Suppressor macrophage (primary cell): ENCODE measurements at places on chromosomes 7 and 10.
A peak's percentile ranks its signal among the peaks of the same experiment; 100 is the strongest.

DNA sequence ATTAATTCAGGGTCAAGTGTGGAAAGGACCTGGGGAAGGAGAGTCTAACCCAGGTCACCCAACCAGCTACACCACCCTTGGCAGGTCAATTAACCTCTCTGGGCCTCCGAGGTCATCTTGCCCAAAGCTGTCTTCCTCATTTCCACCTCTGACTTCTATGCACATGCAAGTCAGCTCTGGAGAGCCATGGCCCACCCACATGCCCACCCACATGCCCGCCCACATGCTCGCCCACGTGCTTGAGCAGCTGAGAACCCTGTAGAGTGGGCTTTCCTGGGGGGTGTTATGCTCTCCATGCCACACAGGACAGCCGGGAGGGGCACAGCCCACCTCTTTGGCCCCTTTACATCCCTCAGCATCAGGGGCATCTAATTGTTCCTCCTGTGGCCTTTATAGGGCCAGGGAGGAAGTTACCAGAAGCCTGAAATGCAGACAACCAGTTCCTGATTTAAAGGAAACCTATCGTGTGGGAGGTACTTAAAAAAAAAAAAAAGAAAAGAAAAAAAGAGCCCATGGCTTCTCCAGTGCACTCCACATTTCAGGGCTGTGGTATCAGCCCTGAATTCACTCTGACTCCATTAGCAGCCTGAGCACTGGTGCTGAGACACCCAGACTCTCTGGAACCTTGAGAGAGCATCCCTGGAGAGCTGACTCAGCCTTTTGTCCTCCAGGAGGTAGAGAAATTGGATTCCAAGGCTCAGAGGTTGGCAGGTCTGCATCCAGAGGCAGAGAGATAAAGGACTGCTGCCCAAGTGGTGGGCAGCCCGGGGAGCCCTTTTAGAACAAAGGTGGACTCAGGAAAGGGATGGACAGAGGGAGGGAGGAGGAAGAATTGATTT, 176.2 kb upstream of the ZMIZ1 start:
- DNase-seq: peak; percentile 72

- no peak for DNase-seq
Measured at GRCh38 chr7:76187272-76187671, 14.4 kb upstream of the SRRM3 start.

- DNase-seq: no peak
Measured at GRCh38 chr7:55092186-55092974, 73.6 kb downstream of the EGFR start.

DNA sequence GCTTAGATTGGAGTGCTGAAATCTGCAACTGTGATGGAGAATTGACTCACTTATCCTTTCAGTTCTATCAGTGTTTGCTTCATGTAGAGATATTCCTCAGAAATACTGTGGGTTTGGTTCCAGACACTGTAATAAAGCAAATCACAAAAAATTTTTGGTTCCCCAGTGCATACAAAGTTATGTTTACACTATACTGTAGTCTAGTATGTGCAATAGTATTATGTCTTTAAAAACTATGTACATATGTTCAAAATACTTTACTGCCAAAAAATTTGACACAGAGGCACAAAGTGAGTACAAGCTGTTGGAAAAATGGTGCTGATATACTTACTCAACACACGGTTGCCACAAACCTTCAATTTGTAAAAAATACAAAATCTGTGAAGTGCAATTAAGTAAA, 112.5 kb downstream of the EPC1 start:
- DNase-seq: no peak

- no peak for DNase-seq
Measured at GRCh38 chr7:148191391-148192065, 399.0 kb upstream of the C7orf33 start.

DNA sequence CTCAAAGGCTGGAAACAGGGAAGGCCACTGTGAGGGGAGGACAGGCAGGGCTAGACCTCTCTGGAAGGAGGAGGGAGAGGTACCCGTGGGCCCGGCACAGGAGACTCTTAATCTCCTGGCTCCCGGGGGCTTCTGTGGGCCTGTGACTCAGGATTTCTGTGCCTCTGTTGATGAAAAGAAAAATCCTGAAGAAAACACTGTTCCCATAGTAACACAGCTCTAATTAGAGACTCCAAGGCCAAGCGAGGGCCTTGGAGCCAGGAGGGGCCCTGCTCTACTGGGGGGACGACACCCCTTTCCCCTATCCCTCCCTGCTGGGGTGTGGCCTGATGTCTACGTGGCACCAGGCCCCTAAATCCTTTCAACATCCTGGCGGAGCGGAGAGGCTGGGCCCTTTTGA, 174.1 kb upstream of the TNRC18 start:
- DNase-seq: no peak

GRCh38 chr10:32150532-32151101, 94.4 kb upstream of the KIF5B start:
- no peak for DNase-seq

GRCh38 chr7:105853931-105854419, 22.4 kb downstream of the ATXN7L1 start:
- DNase-seq: no peak

- DNase-seq: no peak
Measured at GRCh38 chr10:1378473-1378872, 322.3 kb downstream of the WDR37 start.

DNA sequence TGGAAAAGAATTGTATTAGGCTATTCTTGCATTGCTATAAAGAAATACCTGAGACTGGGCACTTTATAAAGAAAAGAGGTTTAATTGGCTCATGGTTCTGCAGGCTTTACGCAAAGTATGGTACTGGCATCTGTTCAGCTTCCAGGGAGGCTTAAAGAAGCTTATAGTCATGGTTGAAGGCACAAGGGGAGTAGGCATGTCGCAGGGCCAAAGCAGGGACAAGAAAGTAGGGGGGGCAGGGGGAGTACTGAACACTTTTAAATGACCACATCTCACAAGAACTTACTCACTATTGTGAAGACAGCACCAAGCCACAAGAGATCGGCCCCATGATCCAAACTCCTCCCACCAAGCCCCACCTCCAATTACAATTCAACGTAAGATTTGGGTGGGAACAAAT, 152.5 kb upstream of the PHF14 start:
- no peak for DNase-seq

GRCh38 chr10:79380946-79381721, 33.9 kb downstream of the PPIF start:
- DNase-seq: no peak

DNA sequence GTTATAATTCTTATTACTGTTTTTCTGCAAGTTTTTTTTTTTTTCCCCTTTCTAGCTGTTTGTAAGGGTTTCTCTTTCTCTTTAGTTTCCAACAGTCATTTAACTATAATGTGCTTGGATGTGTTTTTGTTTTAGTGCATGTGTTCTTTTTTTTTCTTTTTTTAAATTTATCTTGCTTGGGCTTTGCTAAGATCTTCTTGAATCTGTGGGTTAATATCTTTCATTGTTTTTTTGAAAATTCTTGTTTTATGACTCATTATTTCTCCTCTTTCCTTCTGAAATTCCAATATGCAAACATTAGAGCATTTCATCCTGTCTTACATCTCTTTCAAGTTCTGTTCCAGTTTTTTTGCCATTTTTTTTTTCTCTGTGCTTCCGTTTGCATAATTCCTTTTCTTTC, 5.7 kb upstream of the HK1 start:
- no peak for DNase-seq

DNA sequence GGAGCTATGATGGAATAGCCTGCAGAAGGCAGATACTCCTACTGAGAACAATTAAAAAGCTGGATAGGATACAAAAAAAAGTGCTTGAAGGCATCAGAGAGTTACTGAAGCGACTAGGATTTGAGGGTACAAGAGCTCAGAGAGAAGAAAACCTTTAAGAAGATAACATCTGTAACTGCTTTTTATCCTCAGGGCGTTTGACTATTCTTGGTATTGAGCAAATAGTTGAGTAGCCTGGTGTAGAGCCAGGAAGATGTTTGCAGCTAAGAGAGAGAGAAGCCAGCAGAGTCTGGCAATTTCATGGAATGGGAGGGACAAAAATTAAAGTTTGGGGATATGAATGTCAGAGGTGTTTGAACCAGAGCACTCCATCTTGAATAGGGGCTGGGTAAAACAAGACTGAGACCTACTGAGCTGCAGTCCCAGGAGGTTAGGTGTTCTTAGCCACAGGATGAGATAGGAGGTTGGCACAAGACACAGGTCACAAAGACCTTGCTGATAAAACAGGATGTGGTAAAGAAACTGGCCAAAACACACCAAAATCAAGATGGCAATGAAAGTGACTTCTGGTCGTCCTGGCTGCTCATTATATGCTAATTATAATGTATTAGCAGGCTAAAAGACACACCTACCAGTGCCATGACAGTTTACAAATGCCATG, 428.8 kb downstream of the SH2D4B start:
- DNase-seq: no peak

DNA sequence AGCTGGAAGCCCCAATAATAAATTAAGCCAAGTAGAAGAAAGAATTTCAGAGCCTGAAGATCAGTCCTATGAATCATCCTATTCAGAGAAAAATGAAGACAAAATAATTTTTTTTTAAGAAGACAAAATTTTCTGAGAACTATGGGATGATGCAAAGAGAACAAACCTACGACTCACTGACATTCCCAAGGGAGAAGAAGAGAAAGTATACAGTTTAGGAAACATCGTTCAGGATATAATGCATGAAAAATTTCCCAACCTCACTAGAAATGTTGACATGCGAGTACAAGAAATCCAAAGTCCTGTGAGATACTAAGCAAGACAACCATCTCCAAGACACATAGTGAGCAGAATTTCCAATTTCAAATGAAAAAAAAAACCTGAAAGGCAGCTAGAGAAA, 150.5 kb downstream of the THSD7A start:
- DNase-seq: no peak

- no peak for DNase-seq
Measured at GRCh38 chr7:112362053-112362650, 88.1 kb upstream of the IFRD1 start.

DNA sequence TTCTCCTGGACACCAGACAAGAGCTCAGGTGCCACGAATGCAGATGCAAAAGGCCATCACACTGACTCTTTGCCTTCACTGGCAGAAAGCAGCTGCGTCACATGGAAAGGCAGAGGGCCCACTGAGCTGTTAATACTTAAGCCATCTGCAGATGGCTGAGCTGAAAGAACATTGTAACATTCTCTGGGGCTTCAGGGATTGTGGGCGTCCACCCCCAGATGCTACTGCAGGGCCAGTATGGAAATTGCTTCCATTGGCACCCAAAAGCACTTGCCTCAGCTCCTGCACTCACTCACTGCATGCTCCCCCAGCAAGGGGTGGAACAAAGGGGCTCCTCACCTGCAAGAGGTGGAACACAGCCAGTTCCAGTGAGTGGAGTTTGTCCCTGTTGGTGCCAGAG, 1264.6 kb downstream of the REEP3 start:
- DNase-seq: no peak
